ENCODE measurements at places on chromosomes 4 and X.

DNA sequence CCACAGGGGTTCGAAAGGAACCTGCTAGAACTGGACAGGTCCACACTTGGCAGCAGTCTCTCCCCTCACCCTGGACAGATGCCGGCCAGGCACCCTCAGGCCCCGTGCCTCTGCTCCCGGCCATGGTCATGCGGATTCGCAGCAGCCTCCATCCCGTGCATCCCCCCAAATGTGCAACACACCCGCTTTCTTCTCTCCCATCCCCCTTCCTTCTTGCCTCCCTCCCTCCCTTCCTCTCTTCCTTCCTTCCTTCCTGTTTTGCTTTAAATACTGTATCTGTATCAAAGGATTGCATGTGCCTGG, 35.0 kb upstream of the HMX1 start:
- no peak for DNase-seq

DNA sequence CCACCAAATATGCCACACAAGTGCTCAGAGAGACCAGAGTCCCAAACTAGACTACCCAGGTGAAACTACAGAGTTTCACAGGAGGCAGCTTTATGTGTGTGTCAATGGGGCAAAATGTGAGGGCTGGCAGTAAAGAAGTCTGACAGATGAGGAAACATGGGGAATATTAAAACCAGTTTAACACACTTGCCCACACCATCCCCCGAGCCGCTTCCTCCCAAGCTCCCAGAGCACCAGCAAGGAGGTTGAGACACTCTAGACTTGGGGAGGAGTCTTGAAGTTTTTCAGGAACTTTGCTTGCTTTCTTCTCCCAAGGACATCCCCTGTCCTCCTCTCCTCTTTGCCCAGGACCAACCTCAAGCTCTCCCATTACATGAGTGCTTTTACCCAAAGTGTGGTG, 94.7 kb upstream of the SPRY1 start:
- no peak for DNase-seq

DNA sequence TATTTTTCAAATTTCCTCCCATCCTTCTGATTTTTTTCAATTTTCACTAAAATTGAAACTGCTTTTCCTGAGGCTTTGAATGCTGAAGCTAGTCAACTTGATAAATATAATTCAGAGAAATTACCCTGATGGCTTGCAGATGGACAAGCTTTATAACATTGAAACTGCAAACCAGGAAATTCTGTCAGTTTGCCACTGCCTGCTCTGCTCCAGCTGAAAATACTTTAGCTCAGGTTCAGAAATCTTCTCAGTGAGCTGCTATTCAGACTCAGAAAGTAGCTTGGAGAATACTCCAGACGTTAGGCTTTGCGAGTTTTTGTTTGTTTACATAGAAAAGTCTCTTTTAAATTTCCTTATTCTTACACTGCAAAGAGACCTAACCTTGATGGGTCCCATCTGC, 1574.7 kb downstream of the STIM2 start:
- DNase-seq, result no peak

GRCh38 chrX:39983715-39984114, 114.0 kb downstream of the BCOR start:
- no peak for DNase-seq

GRCh38 chrX:123447506-123447905, 263.4 kb downstream of the GRIA3 start:
- no peak for DNase-seq

DNA sequence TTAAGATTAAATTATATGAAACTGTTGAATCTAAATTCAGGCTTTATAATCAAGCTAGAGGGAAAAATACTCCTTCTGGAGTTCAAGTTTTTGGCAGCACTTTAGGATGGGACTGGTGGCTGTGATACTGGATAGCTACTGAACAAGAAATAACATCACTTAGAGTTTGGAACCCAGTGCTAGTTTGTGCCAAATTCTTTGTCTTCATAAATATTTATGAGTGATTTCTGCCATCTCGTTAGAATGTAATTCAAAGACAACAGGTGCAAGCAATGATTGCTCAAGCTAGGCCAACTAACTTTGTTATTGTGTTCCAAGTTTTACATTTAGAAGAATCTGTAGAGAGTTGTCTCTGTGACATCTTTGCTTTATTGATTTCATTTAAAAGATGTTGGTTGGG, 417.9 kb downstream of the FAT4 start:
- DNase-seq, result no peak

DNA sequence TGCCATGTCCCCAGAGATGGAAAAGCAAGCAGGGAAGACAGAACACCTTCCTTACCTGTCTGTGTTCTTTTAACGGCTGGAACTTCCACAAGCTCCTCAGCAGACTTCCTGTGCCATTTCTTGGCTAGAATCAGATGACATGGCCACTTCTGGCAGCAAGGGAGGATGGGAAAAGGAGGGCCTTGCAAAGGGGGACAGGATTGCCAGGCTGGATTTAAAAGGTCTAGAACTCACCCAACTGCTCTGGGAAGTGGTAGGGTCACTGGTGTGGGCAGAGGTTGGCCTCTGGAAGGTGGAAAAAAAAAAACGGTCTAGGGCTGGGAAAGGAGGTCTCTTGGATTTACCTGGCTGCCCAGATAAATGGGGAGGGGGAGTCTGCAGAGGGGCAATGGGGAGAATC, 1.6 kb upstream of the USP11 start:
- DNase-seq, result no peak

- no peak for DNase-seq
These were observed 66.6 kb downstream of the NR3C2 start for GRCh38 chr4:148375584-148375983.

GRCh38 chr4:40656201-40656863, 26.7 kb upstream of the RBM47 start:
- no peak for DNase-seq

DNA sequence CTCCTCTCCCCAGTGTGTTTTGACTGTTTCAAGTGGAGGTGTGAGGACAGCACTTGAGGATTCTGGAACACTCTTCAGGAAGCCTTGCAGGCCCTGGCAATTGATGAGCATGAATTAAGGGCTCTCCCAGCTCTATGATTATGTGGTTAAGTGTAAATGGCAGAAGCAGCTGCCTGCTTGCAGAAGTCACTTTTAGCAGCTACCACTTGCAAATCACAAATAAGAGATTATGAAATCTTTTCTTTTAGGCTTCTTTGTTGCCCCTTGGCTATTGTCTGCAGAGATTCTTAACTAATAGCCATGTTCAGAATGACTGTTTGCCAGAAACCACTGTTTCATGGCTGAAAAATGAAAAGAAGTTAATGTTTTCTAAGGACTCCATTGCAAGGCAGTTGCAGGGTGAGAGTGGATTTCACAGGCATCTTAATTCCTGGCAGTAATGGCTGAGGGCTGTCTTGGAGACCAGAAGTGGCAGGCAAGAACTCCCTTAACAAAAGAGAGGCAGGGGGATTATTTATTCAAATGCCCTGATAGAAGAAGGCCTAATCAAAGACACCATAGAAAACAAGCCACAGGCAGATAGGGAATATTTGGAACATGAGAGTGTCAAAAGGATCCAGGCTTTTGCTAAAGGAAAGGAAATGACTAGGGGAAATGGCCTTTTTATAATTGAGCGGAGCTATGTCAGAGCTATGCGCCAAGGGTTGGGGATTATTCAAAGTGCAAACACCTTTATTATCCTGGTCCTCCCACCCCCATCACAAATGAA, 8.3 kb upstream of the HOPX start:
- DNase-seq, result no peak

DNA sequence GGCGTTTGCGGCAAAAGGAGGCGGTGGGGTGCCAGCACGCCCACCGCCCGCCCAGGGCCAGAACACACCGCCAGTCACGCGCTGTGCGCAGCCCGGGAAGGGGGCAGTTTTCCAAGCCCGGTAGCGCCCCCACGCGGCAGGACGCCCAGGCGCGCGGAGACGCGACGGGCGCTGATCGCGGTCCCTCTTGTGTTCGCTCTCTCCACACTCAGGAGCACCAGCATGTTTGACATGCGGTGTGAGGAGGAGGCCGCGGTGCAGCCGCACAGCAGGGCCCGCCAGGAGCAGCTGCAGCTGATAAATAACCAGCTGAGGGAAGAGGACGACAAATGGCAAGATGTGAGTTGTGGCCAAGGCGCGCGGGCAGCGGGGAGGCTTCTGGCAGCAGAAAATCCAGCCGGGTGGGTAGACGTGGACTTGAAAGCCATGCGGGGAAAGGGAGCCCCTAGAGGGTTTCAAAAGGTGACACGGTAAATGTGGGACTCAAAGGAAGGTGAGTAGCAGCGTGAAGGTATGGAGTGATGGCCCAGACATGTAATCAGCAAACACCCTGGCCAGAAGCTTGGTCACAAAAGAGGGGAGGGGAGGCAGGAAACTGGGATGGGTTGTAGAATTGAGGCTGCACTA, 104.1 kb downstream of the PHOX2B start:
- no peak for DNase-seq

DNA sequence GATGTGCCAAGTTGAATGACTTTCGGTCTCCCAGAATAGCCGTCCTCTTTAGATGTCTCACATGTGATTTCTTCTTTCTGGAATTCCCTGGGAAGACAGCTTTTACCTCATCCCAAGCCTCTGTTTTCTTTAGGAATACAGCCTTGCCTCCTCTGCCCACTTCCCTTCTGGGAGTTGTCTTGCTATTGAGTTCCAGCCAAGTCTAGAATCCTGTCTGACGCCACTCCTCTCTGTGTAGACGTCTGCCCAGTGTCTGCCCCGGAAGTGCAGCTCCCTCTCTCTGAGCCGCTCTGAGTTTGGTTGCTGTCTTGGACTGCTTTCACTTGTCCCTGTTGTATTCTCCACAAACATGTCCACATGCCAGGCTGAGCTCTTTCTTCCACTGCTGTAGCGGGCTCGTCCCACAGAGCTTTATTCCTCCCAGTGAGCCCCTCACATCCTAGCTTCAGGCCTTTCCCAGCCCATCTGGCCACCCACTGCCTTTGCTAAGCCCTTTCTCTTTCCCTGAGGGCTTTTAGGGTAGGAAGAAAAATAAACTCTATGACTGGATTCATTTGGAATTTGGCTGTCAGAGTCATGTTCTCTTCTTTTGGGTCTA, 9.0 kb upstream of the IGFBP7 start:
- DNase-seq, result no peak

DNA sequence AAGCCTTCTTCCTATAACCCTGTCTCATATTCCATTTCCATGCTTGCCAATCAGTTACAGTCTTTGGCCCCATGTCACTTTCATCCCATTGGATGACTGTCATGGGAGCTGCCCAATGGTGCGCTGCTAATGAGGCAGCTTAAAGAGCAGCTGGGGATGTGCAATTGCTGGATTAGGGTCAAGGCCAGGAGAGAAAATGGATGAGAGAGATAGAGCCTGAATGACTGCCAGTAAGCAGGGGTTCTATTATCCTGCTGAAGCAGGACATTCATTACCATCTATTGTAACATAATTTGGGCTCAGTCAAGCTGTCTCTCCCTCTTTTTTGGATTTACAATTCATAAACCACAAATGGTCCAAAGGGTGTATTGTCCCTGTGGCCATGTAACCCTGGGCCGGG, 909.0 kb downstream of the CENPC start:
- DNase-seq, result no peak

GRCh38 chrX:119087121-119087520, 14.3 kb downstream of the CT47C1 start:
- DNase-seq, result no peak

GRCh38 chrX:32642283-32642682, 569.1 kb downstream of the DMD start:
- DNase-seq, result no peak

DNA sequence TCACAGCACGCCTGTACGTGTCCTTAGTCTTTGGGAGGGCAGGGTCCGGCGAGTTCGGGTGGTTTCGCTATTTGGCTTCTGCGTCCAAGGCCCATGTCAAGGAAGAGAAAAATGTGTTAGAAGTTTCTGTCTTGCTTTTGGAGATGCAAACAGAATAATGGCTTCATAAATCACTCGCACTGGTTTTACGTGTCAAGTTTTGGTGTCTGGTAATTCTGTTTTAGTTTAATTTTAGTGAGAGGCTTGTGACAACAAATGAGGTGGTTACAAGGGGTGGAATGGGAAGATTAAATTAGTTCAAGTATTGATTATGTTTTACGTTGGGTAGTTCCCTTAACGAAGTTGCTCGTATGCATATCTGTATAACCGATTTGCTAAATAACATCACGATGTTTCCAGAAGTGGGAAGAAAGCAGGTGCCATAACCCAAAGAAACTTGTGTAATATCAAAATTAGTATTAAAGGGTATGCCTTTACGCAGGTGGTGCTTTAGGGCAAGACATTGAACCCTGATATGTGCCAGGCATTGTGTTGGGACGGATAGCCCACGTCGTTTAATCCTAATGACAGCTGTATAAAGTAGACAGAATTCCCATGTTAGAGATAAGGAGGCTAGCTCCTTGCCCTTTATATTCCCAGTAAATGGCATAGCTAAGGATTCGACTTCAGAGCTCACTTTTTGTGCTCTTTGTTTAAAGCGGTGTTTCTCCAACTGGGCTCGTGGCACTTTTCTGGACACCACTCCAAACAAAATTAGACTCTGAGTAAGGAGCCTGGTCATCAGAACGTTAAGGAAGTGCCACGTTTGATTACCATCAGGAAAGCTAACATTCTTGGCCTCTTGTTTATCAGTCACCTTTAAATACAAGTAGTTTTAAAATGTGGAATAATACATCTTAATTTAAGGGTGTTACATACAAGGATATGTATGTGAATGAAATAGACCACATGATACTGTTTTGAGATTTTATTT, 843 bp downstream of the RPL34 start:
- no peak for DNase-seq

GRCh38 chr4:128155231-128155855, 94.2 kb downstream of the LARP1B start:
- no peak for DNase-seq

- DNase-seq, result no peak
These were observed 682.4 kb upstream of the PABPC4L start for GRCh38 chr4:134883831-134884449.

- no peak for DNase-seq
These were observed 262.8 kb downstream of the DKK2 start for GRCh38 chr4:106773076-106773905.

GRCh38 chr4:145230726-145231125, 50.3 kb upstream of the OTUD4 start:
- DNase-seq, result no peak

DNA sequence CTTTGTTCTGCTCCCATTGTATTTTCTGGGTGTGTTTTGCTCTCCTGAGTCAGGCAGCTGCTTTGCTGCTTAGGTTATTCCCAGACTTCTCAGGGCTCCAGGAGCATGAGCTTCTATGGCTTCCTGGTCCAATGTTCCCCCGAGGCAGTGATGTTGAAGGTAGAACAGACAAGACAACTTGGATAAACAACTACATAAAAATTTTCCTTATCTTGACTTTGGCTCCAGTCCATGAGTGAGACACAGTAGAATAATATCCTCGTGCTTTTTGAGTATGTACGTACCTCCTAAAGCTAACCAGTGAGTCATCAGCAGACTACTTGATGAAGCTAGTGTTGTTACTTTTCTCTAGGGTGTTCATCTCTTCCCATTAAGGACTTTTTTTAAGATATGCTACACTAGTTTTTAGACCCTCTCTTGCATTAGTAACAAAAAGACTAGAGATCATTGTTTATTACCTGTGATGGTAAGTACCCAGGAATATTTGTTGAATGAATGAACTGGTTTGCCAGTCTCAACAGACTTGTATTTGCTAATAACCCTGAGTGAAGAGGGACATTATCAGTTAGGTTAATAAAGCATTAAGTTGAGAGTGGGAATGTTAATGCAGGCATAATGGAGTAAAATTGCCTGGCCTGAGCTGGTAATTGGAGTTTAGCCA, 131.9 kb downstream of the FHIP1A start:
- DNase-seq, result no peak
